ENCODE measurements at places on chromosomes 4 and X.

GRCh38 chr4:171714791-171715454 is 98.3 kb upstream of the GALNTL6 start:
- no peak for DNase-seq

GRCh38 chrX:101668143-101668542 is 8.5 kb upstream of the ARMCX2 start:
- no peak for DNase-seq

GRCh38 chrX:153530411-153531129 is 13.1 kb downstream of the ATP2B3 start:
- DNase-seq, result no peak

GRCh38 chr4:184451726-184452125 is 22.6 kb downstream of the IRF2 start:
- DNase-seq, result no peak

DNA sequence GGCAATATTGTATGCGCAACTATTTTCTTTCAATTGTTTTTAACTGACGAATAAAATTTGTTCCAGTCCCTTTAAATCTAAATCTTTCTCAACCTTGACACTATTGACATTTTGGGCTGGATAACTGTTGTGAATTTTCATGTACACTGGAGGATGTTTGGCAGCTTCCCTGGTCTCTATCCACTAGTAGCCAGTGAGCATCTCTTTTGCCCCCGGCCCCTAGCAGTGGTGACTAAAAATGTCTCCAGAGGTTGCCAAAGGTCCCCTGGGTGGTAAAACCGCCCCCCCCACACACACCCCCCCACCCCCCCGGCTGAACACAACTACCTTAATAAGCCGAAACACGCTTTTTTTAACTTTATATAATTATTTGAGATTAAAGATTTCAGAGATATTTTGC is 514 bp downstream of the FANCB start:
- no peak for DNase-seq

GRCh38 chrX:135521405-135522131 is 1.1 kb downstream of the INTS6L start:
- DNase-seq, result peak; percentile 76

- peak; percentile 43 for DNase-seq
Observed at GRCh38 chr4:15649914-15650545, 5.1 kb downstream of the FBXL5 start.

GRCh38 chrX:70234355-70234754 is at the start of gene AWAT1:
Gene AWAT1, plus strand, starts transcription at chrX:70234655. Its CDS starts 41 bp downstream, at chrX:70234696.
- DNase-seq, result no peak

DNA sequence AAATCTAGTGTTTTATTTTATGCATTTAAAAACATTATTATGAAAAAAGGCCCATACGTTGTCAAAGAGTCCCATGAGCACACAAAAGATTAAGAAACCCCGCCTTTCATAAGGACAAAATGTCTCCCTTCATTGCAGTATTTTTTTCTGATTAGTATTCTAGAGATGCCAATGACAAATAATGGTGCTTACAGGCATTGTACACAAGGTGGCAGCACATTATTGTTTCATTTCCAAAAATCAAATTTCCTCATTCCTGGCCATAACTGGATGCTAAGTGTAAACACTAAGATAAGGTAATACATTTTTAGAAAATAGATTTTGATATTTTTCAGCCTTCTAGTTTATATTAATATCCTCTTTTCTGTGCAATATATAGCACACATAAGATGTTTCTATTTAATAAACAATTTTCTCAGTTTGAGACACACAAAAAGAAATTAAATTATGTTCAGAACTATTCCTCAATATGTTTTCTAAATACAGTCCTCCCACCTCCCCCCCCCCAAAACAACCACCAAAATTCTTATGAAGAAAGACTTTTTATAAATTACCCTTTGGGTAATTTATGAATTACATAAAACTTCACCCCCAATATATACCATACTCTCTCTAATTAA is 47.7 kb downstream of the TIGD2 start:
- DNase-seq, result no peak

DNA sequence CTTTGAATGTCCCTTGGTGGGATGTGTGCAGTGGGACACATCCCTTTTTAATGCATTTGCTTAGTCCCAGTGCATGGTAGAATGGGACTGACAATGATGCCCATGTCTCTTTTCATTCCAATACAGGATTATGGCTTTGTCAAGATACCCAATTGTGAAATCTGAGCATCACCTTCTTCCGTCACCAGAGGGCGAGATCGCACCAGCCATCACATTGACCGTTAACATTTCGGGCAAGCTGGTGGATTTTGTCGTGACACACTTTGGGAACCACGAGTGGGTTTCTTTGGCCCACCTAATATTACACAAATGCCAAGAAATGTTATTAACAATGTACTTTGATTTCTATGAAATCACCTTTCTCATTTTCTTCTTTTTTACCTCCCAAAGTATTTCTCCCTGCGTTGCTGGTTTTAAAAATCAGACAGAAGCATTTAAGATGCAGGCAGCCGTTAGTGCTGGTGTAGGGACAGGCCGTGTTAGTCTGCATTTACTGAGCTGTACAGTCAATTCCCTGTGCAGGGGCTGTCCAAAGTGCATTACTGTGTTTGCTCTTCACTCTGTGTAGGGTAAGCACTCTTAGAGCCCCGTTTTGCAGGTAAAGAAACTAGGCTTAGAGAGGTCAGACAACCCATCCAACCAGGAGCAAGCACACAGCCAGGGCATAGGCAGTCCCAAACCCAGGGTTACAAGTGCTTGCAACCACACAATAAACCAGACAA is 46.5 kb downstream of the CWH43 start:
- DNase-seq, result no peak

DNA sequence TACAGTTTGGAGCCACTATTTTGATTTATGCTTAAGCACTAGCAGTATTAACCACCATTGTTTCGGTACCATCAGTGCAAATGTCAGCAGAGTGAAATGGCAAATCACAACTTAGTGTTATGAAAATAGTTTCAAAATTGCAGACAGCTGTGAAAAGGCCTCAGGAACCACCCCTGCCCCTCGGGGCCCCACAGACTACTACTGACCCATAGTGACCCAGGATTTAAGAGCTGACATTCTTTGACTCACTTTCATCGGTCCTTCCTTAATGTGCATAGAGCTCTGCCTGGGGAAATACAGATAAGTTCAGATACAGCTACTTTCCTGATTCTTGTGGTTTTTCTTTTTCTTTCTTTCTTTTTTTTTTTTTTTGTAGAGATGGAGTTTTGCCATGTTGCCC is 3.3 kb upstream of the BBS7 start:
- no peak for DNase-seq

DNA sequence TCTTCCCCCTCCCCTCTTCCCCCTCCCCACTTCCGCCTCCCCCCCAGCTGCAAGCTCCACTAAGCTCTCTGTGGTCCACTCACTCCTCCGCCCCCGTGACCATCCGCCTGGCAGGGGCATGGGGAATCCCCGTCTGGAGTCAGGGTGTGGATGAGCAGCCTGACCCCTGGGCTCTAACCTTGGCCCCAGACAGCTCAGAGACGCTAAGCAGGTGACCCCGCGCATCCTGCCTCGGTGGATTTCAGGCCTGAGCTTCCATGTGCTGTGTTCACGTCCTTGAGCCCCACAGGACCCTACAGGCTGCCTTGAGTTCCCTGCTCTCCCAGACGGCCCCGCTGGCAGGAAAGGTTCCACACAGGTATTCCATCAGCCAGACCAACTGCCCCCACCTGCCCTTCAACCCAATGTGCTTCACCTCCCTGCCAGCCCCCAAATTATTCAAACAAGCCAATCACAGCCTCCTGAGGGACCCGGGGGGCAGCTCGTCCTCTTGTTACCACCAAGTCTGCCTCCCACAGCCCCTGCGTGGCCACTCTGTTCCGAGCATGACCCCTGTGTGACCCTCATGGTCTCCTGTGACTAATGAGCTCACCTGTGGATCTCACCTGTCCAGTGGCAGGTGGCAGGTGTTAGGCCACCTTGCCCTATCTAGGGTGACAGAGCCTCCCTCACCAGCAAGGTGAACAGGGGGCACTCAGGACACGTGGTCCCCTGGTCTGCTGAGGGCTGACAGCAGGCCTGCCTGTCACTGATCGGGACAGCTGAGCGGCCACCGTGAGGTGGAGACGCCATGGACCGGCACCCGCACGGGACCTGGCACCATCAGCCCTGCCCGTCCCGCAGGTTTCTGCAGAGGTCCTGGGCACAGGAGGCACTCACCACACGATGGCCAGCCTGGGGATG is 73.2 kb upstream of the MXD4 start:
- DNase-seq, result no peak

DNA sequence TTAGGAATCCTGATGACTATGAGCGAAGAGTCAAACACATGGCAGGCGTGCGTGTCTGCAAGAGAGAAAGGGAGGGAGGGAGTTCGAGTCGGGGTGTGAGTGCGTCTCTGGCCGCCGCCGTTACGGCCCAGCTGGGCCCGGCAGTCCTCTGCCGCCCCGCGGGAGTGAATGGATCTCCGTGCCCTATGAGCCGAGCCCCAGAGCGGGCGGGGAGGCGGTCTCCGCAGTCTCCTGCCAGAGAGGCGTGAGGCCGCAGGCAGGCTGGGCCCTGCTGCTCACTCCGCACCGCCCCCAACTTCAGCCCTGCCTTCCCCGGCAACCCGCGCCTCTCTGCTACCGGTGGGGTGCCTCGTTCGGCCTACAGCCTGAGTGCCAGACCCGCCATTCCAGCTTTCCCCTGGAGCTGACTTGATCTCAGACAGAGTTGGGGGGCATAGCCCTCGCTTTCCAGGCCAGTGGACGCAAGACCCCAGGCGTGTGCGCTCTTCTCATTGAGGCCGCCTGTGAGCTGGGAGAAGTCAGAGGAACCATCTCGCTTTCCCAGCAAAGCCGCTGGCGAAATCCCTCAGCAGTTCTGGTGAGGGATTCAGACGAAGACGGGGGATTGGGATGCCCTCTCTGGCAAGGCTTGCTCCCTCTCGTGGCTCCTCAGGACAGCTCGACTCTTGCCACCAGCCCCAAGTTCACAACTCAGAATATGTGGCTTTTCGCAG is 1.4 kb downstream of the SLC16A2 start:
- no peak for DNase-seq

GRCh38 chrX:34866646-34867045 is 76.0 kb upstream of the FAM47B start:
- no peak for DNase-seq

GRCh38 chr4:5399790-5400421 is 308.5 kb downstream of the EVC2 start:
- no peak for DNase-seq

DNA sequence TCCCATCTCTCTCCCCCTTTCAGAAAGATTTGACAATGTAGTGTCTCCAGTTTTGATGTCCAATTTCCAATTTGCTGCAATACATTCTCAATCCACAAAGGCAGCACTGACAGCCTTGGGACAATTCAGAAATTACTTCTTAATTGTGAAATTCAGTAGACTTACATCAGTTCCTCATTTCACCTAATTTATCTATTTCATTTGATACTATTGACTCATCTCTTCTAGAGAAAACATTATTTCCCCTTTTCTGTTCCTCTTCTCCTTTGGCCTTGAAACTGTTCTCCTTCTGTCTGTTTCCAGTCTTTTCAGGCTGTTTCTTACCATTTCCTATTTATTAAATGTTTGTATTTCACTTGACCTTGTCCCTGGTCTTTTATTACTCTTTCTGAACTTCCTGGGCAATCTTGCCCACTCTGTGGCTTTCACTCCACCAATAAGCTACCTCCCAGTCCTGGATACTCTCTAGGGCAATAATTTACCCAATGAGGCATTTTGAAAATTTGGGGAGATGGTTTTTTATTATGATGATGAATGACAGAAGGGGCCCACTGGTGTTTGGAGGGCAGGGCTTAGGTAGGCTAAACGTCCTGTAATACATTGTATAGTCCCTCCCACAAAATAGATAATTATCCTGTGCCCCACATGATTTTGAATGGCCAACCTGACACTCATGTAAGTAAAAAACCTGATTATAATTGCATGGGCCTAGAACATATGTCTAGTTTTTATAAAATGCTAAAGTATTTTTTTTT is 498.0 kb upstream of the BOD1L1 start:
- DNase-seq, result no peak

DNA sequence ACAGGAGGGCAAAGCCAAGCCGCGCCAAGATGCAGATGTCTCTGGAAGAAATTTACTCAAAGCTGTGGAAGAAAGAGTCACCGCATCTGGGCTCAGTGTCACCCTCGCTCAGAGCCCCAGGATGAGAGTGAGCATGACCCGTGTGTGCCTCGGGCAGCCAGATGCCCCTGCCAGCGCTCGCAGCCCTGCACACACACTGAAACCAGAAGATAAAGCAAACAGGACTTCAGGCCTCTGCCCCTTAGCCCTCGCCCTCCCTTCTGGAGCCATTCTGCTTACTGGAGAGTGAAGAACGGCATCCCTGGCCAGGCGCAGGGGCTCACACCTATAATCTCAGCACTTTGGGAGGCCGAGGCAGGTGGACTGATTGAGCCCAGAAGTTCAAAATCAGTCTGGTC is 103.0 kb downstream of the IRF2 start:
- no peak for DNase-seq

GRCh38 chr4:67550451-67550850 is 5.1 kb upstream of the CENPC start:
- no peak for DNase-seq

- DNase-seq, result no peak
Observed at GRCh38 chr4:83196921-83197320, 82.4 kb upstream of the PLAC8 start.

DNA sequence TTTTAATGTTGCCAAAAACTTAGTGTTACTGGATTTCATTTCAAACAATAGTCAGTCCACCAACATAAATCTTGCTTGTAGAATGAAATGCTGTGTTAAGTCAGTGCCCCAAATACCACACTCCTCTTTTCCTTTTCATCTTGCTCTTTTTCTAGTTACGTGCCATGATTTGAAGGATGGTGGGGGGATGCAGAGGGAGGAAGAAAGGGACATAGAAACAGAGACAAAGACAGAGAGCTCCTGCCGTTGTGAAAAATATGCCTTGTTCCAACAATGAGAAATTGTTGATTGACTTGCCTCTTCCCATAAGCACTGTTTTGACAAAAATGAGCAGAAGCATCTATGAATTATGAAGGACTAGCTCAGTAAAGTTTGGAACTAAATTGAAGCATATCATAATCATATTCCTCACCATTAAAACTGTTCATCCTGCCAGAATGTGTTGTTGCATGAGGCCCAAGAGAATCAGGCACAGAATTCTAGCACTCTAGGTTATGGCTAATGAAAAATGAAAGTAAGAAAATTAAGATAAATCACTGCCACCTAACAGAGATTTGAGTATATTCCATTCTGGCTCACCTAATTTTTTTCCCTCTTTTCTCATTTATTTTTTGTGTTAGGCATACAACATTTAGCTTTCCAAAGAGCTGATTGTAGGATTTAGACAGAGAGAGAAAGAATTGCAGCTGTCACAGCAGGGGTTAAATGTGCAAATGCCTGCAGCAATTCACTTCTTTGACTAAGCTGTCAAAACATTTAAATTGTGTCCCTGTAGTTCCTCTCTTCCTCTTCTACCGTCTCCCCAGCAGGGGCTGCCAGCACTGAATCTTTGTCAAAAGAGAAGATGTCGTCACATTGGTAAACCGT is 111.6 kb upstream of the PTPN13 start:
- no peak for DNase-seq

Data from NCI-H226 (cell line).